ENCODE measurements at places on chromosomes 6 and 20.
A peak's percentile ranks its signal among the peaks of the same experiment; 100 is the strongest.

- no peak for DNase-seq
Observed at GRCh38 chr20:63394069-63394919, 33.1 kb upstream of the CHRNA4 start.

- no peak for DNase-seq
Observed at GRCh38 chr6:138035070-138035469, 72.1 kb downstream of the PERP start.

GRCh38 chr6:137248702-137249101, 29.5 kb upstream of the IFNGR1 start:
- no peak for DNase-seq

DNA sequence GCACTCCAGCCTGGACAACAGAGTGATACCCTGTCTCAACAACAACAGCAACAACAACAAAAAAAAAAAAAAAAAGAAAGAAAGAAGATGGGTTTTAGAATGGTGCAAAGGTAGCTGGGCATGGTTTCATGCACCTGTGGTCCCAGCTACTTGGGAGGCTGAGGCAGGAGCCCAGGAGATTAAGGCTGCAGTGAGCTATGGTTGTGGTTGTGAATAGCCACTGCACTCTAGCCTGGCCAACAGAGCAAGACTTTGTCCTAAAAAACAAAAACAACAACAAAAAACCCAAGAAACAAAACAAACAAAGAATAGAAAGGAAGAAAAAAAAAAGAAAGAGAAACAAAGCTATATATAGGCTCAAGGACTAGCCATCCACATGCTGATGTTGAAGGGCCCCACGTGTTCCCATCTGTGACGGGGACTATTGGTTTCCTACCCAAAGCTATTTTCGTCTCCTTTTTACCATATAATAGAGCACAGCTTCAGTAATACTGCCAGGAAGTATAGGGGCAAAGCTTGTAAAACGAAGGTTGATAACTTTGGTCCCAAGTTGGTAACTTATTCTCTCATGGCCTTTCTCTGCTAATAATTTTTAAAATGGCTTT, 7.9 kb upstream of the EEF1E1 start:
- no peak for DNase-seq

DNA sequence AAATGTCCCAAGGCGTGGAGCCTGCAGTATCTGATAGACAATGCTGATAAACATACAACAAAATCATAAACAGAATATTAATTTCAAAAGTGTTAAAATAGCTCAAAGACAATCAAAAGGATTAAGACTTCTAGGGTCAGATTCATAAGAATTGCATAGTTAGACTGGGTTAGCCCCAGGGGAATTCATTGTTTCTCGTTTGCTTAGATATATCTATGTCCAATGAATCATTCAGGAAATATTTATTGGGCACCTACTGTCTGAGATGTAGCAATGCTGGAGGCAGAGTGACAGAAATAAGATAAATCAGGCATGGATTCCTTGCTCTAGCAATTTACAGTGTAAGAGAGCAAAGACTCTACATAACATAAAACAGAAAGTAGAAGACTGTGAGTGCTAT, 124.4 kb upstream of the PRL start:
- DNase-seq: no peak

DNA sequence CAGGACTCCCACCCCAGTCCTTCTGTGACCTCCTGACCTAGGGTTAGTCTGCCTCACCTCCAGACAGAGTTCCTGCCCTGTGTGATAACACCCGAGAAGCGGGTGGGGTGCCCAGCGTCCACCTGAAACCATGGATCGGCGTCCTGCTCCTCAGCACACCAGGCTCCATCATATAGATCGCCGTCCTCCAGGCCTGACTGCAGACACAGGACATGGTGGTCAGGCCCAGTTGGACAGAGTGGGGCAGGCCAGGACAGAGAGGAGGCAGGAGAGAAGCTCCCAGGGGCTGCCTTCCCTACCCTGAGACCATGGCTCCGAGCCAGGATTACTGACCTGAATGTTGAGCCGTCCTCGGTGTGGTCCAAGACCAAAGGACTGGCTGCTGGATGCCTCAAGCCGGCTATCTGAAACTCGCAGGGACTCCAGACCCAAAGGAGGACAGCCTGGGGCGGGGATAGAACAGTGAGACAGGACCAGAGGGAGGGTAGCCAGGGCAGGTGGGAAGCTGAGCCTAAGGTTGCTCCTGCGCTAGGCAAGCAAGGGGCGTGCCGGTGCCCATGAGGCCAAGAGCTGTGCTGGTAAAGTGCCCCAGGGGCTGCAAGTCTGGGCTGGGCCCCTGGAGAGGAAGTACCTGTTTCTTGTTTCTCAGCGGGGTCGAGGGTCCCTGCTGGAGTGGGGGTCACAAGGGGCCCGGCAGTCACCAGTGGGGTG, 2.2 kb downstream of the CPXM1 start:
- no peak for DNase-seq

GRCh38 chr20:19098806-19099578, 113.5 kb upstream of the SLC24A3 start:
- DNase-seq: no peak

- no peak for DNase-seq
Observed at GRCh38 chr6:63307581-63308246, 12.1 kb downstream of the LGSN start.

GRCh38 chr6:27133281-27134227, 113.9 kb upstream of the PRSS16 start:
- peak; percentile 43 for DNase-seq

- DNase-seq: peak; percentile 43
Observed at GRCh38 chr6:159107451-159108260, 61.5 kb upstream of the FNDC1 start.

DNA sequence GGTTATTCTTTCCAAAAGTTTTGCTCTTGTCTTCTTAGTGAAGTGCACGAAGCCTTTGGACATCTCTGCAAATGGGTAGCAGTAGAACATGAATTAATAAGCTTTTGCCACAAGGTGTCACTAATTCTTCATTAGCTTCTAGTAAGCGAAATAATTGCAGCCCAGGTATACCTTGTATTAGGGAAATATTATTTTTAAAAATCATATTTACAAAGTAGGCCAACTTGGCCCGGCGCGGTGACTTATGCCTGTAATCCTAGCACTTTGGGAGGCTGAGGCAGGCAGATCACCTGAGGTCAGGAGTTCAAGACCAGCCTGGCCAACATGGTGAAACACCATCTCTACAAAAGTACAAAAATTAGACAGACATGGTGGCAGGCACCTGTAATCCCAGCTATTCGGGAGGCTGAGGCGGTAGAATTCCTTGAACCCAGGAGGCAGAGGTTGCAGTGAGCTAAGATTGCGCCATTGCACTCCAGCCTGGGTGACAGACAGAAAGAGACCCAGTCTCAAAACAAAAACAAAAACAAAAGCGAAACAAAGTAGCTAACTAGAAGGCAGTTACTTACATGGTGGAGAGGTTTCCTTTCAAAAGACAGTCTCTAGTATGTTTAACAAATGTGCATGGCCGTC, 8.8 kb upstream of the RSPH3 start:
- peak; percentile 60 for DNase-seq

GRCh38 chr6:6686748-6687601, 98.5 kb downstream of the LY86 start:
- DNase-seq: no peak

GRCh38 chr6:130717657-130718056, 109.5 kb upstream of the SMLR1 start:
- DNase-seq: no peak

All from T-helper 1 cell (primary cell).